Bronchial epithelial cell (primary cell): ENCODE measurements at places on chromosomes 4 and X. TPM values are rescaled to one million over a fixed set of nuclear protein-coding genes. Genes with fewer than 3 reads are reported as not detected.

TMPRSS11E gene
- total RNA-seq = 9.2 and 45.2 TPM in 2 replicates

HSFX3 gene
- total RNA-seq = not detected in 2 replicates

CSN1S1 gene
- not detected in 2 replicates for total RNA-seq

PACRGL gene
- total RNA-seq = 24.6 and 25.0 TPM in 2 replicates

MAGEB10 gene
- total RNA-seq = not detected in 2 replicates

GRIA3 gene
- 0.26 and 0.51 TPM in 2 replicates for total RNA-seq

EDA gene
- total RNA-seq = 0.26 and 0.77 TPM in 2 replicates

AVPR2 gene
- not detected in 2 replicates for total RNA-seq

DCAF12L2 gene
- 0.26 TPM in 1 of 2 replicates, not detected in the other for total RNA-seq

BEX2 gene
- total RNA-seq = 46.6 and 79.8 TPM in 2 replicates

STATH gene
- not detected in 2 replicates for total RNA-seq
